KBM-7 (cell line): ENCODE measurements at places on chromosomes 12 and 14.

- DNase-seq, result no peak
Measured at GRCh38 chr14:59347511-59347900, 117.7 kb downstream of the GPR135 start.

DNA sequence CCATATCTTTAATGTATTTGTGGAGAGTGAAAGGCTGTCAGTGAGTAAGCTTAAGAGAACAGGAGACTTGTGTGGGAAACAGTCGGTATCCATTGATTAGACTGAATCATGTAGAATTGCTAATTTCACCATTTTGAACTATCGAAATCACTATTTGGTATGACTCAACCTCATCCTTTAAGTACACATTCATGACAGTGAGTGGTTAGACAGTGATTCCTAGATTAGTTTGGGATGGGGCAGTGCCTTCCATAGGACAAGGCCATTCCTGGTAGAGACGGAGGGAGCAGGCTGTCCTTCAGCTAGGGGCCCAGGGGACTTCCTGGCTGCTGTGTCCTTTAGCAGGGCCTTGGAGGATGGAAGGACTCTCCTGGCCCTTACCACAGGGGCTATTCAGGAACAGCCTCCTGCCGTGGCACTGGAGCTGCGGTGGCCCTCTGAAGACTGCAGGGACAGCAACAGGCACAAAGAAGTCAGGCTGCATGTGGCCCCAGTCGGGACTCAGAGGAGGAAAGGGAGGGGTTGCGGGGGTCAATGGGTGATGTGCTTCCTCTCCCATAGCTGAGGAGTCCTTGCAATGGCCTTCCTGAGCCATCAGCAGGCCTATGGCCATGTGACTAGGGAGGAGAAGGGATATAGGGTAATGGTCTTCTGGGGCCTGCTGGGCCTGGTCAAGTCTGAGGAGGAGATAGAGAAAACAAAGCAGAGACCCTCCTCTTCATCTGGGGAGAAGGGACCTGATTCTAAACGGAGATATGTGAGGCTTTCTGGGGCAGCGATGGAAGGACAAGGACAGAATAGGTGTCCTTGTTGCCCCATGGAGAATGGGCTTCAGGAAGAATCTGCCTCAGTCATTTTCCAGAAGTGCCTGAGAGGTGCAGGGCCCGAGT lies 11.2 kb downstream of the SERPINA1 start:
- no peak for DNase-seq

GRCh38 chr14:59356312-59356711 lies 108.9 kb downstream of the GPR135 start:
- no peak for DNase-seq

DNA sequence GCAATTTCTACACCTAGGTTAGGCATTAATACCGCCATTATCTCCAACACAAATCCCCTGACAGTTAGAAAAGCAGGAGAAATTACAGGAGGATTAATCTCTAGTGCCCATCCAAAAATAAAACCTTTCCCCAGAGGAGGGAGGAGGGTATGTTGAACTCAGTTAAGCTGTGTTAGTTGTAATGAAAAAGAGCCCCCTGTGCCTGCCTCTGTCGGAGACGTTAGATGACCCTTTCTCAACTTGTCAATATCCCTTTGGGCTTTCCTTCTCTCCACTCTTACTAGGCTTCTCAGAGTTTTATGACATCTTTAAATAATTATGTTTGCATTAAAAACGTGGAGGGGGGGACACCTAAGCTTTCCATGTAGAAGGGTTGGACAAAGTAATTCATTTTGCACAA lies 278.2 kb downstream of the PDZRN4 start:
- no peak for DNase-seq

DNA sequence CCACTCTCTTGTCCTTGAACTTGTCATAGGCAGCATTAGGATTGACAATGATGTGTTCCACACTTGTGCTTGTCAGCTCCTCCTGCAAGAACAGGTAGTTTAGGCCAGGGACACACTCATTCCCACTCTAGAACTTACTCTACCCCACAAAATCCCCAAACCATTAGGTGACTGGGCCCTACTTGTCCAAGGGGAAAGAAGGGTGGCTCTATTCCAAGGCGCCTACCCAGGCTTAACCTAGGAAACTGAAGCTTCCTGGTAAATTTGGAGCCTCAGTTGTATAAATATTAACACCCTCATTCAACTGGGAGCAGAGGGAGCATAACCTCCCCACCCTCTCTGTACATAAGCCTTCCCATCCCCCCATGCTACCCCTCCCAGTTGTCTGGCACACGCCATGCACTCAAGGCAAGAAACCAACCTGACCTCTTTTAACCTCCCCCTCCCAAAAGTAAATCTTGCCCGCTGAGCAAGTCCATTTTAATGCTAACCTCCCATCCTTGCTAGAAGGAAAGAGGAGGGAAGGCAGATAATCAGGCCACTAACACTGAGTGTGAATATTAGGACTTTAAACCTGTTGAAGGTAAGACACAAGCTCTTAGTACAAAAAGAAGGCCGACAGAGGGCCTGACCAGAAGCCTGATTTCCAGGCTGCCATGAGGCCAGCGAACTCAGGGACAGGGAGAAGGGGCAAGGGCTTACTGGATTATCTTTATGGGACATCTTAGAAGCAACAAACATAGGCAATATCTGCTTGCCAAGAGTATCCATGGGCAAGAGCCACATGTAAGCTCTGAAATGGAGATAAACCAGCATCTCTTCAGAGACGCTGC lies 11.0 kb downstream of the DCTN2 start:
- no peak for DNase-seq

GRCh38 chr12:119005913-119006312 lies 24.6 kb downstream of the SRRM4 start:
- no peak for DNase-seq

- no peak for DNase-seq
Measured at GRCh38 chr12:94150240-94151121, 2.1 kb downstream of the PLXNC1 start.

DNA sequence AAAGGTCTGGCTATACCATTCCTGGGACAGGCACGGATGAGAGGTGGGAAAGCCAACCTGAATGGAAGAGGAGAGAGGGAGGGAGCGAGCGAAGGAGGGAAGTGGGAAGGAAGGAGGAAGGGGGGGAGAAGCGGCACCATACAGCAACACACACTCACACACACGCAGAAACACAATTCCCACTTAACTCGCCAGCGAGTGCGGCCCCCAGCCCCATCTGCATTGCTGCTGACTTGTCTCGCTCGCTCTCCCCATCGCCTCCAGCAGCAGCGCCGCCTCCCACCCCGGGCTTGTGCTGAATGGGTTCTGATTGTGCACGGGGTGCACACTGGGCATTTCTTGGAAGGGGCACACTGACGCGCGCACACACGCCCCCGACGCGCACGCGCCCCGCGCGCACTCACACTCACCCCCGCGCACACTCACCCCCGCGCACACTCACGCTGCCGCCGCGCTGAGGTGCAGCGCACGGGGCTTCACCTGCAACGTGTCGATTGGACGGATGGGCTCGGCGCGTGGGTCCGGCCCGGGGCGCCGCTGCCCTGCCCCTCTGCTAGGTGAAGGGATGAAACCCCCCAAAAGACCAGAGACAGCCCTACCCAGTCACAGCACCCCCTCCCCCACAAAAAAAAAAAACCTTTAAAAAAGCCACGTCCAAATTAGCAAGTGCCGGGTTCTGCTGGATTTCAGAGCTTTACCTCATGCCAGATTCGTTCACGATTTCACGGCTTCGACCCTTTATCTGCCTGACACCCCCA lies 685 bp downstream of the GRIN2B start:
- no peak for DNase-seq

- peak; percentile 7 for DNase-seq
Measured at GRCh38 chr14:54001189-54001878, 44.7 kb upstream of the BMP4 start.

GRCh38 chr12:33488036-33488435 lies 48.4 kb upstream of the SYT10 start:
- no peak for DNase-seq

DNA sequence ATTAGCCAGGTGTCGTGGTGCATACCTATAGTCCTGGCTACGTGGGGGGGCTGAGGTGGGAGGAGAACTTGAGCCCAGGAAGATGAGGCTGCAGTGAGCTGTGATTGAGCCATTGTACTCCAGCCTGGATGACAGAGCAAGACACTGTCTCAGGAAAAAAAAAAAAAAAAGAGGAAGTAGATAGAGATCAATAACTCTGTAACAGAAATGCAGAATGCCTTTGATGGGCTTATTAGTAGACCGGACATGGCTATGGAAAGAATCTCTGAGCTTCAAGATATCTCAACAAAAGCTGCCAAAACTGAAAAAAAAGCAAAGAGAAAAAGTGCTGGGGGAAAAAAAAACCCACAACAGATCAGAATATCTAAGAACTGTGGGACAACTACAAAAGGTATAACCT lies 37.5 kb downstream of the GPR68 start:
- DNase-seq, result peak; percentile 36

DNA sequence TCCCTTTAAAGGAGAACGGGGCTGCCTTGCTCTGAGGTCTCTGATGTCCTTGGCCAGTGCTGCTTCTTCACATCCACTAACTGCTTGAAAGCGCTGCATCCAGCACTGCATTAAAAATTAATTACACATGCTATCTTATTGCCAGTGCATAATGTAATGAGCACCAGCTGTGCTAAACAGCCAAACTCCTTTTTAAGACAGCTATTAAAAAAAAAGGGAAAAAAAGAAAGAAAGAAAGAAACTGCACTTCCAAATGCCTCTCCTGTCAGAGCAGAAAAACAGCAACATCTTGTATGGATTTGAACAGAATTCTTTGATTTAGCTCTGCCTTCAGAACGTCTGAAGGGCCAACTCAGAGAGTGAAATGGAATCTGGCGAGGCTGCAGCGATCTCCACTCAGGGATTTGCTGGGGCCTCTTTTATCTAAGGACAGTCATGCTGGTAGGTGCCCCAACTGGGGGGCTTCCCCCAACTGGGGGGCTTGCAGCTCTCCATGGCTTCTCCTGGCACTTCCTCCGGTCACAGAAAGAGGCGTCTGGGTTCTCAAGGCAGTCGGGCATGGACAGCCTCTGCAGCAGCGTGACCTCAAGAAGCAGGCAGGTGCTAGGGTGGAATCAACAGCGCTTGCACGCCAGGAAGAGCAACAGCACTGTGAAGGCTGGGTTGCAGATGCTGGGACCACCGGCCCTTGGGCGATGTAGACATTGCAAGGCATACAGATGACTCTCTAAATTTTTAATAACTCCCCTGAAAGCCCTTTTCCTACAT lies 46.4 kb downstream of the BCL11B start:
- DNase-seq, result no peak

DNA sequence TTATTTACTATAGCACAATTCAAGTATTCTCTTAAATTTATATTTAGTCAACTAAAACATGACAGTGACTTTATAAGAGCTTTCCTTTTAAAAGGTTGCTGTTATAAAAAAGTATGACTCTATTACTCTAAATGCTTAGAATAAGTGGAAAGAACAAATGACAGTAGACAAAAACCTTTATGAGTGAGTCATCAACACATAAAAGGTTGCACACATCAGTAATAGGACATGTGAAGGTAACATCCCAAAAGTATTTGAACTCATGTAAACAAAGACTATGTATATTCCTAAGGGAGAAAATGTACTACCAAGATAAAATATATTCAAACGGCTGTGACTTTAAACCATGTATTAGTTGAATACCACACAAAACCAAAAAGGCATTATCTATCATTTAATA lies 98.8 kb downstream of the PAWR start:
- DNase-seq, result no peak

GRCh38 chr12:85733984-85734383 lies 102.2 kb downstream of the RASSF9 start:
- DNase-seq, result no peak

GRCh38 chr12:89414322-89414721 lies 62.0 kb upstream of the DUSP6 start:
- DNase-seq, result no peak

GRCh38 chr14:89755816-89756215 lies 198.7 kb downstream of the EFCAB11 start:
- DNase-seq, result no peak

DNA sequence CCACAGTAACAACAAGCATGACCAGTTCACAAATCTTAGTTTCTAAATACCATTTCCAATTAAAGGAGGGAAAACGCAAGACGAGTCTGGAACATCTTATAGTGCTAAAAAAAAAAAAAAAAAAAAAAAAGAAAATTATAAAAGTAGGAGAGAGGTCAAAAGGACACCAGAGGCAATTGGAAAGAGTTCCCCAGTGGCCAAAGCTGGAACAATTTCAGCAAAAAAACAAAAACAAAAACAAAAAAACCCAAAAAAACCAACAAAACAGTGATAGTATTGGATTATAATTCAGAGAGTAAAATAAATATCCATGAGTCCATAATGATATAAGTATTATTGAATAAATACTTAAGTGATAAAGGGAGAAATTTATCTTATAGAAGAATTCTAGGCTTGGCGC lies 10.3 kb upstream of the NAP1L1 start:
- DNase-seq, result no peak

- peak; percentile 93 for DNase-seq
Measured at GRCh38 chr12:76519538-76519937, 40.0 kb downstream of the OSBPL8 start.

DNA sequence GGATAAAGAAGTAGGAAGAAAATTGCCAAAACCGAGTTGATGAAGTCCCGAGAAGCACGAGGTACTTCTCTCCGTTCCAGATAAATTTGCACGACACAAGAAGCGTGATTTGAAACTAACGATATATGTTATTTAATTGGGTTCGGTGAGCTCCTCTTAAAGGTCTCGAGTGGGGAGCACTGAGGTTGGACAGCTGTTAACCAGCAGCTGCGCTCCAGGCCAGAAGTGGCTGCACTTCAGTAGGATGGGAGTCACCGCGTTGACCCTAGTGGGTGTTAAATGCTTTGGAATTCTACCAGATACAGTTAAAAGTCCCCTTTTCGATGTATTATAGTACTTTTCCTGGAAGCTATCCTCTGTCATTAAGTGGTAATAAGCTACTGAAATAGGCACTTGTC lies 953 bp upstream of the DCAF5 start:
- no peak for DNase-seq

GRCh38 chr14:28294834-28295440 lies 471.6 kb upstream of the FOXG1 start:
- DNase-seq, result peak; percentile 64

DNA sequence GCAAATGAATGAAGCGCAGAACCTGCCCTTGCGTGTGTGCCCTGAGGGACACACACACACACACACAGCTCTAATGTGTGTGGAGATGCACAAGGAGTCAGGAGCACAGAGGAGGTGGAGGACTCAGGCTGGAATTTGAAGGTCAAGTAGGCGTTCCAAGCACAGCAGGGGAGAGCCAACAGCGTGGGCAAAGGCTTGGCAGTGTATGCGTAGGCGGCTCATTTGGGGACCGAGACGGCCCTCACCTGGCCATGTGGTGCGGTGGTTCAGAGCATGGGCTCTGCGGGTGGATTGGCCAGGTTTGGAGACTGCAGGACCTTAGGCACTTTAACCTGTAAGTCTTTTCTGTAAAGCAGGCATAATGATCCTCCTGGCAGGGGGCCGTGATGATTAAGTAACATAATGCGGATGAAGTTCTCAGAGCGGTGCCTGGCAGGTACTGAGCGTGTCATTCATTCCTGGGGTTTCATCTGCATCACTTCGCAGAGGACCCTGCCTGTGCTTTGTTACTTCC lies 69.5 kb upstream of the SLC24A4 start:
- DNase-seq, result no peak
